ENCODE measurements at places on chromosomes 5 and 9. TPM values are rescaled to one million over a fixed set of nuclear protein-coding genes. Genes with fewer than 3 reads are reported as not detected.

GRCh38 chr9:129646252-129646651, 4.3 kb upstream of the ASB6 start:
- no peak for DNase-seq

CRHBP gene
- total RNA-seq = 0.27 TPM

GRCh38 chr9:38641985-38642864, 21.8 kb upstream of the ANKRD18A start:
- DNase-seq = no peak

- no peak for DNase-seq
These were observed 84.6 kb downstream of the PLPP1 start for GRCh38 chr5:55450050-55450765.

- no peak for DNase-seq
These were observed 237.9 kb upstream of the CD180 start for GRCh38 chr5:67434466-67434865.
